ENCODE measurements at places on chromosomes 6 and 20.

GRCh38 chr6:11921017-11921438, 91.1 kb upstream of the HIVEP1 start:
- no peak for DNase-seq

DNA sequence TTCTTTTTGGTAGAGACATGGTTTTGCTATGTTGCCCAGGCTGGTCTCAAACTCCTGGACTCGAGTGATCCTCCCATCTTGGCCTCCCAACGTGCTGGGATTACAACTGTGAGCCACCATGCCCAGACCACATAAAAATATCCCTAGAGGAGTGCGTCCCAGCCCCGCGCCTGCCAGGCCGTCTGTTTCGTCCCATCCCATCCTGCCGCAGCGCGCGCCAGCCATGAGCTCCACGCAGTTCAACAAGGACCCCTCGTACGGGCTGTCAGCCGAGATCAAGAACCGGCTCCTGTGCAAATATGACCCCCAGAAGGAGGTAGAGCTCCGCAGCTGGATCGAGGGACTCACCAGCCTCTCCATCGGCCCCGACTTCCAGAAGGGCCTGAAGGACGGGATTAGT, 16.6 kb upstream of the AMD1 start:
- DNase-seq: no peak

DNA sequence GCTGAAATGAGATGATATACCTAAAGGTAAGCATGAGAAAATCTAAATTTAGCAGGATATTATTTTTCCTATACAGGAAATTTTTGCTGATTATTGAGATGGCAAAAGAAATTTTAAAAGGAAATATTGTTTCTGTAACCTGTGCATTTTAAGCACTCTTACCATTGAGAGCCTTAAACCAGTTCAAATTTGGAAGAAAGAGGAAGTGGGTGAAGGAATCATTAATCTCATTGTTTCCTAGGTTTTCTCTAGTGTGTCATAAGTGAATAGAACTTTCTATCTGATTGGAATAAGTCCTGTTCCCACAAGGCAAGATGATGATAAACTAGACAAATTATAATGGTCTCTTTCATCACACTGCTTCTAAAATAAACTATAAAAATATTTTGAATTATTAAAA, 22.4 kb upstream of the FKBP1C start:
- no peak for DNase-seq

DNA sequence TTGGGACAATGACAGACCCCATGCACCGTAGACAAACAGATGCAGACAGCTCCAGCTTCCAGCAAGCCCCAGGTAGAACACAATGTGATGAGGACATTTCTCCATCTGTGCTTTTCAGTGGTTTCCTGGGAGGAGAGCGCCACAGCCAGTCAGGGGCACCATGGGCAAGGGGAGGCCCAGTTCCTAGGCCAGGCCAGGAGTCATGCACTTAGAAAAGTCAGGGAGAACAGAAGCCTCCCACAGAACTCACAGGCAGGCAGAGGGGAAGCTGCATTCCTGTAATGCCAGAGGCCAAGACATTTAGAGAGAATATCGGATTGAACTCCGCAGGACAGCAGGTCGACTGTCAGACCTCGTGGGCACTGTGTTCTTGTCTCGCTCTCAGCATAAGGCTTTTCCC, 9.2 kb downstream of the SYNDIG1 start:
- no peak for DNase-seq

GRCh38 chr20:32204205-32205109, 3.1 kb downstream of the PLAGL2 start:
- DNase-seq: no peak

GRCh38 chr6:9272671-9273070, 837.3 kb upstream of the SLC35B3 start:
- no peak for DNase-seq

- no peak for DNase-seq
Observed at GRCh38 chr20:43194137-43194536, 4.4 kb upstream of the PTPRT start.

DNA sequence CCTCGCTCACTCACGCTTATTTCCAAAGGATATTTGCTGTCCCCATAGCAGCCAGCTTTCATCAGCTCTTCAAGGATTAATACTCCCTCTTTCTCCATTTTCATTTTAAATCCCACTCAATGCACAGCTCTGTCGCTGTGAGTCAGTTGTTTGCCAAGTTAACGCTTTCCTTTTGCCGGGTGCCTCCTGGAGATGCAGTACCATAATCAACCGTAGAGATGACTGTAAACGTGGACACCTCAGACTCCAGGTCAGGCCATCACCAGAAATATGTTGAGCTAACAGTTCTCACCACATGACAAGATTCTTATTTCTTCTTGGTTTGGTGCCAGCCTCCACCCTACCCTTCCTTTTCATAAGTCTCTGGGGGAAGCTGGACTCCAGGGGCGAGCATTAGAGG, 66.6 kb upstream of the TAB2 start:
- DNase-seq: no peak

GRCh38 chr6:108565893-108566292, 5.2 kb downstream of the FOXO3 start:
- DNase-seq: no peak

GRCh38 chr6:31719001-31719400, 2.5 kb downstream of the LY6G6C start:
- DNase-seq: no peak

- no peak for DNase-seq
Observed at GRCh38 chr20:29878281-29878741, 1379.2 kb upstream of the DEFB115 start.

- no peak for DNase-seq
Observed at GRCh38 chr6:127880429-127880828, 20.4 kb downstream of the THEMIS start.

GRCh38 chr20:18849131-18849530, 35.5 kb downstream of the SCP2D1 start:
- no peak for DNase-seq

- no peak for DNase-seq
Observed at GRCh38 chr20:34621036-34621343, 55.9 kb downstream of the PIGU start.

DNA sequence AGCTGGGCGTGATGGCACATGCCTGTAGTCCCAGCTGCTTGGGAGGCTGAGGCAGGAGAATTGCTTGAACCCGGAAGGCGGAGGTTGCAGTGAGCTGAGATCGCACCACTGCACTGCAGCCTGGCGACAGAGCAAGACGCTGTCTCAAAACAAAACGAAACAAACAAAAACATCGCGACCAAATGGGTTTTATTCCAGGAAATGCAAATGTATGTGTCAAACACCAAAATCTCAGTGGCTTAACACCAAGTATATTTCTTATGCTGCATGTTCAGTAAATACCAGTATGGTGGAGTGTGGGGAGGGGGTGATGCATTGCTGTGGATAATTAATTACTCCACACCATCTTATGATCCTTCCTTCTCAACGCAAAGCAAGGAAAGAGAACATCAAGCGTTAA, 28.1 kb downstream of the ACTR5 start:
- no peak for DNase-seq

Measured in activated gamma-delta T cell treated with Interleukin-2 at 50 U/mL for 16 hours (primary cell).